ENCODE measurements at places on chromosomes 6 and 20. TPM values are rescaled to one million over a fixed set of nuclear protein-coding genes. Genes with fewer than 3 reads are reported as not detected.

Gene MAS1
- total RNA-seq = under 0.01 TPM

Gene DEFB124
- not detected for total RNA-seq

Gene STX11
- total RNA-seq = 0.16 TPM

Gene VIP
- not detected for total RNA-seq

Data from fibroblast of the aortic adventitia (primary cell).